ENCODE measurements at places on chromosomes 1 and 21. TPM values are rescaled to one million over a fixed set of nuclear protein-coding genes. Genes with fewer than 3 reads are reported as not detected.

Gene KRTAP12-4
- polyA plus RNA-seq, result not detected

Gene ANGPTL3
- polyA plus RNA-seq, result not detected

Gene RXFP4
- not detected for polyA plus RNA-seq

Gene LMOD1
- 0.77 TPM for polyA plus RNA-seq

Gene ANGEL2
- polyA plus RNA-seq, result 15.7 TPM

Gene SH2D5
- 16.7 TPM for polyA plus RNA-seq

Gene KRTAP6-1
- not detected for polyA plus RNA-seq

Gene KCNA2
- 0.24 TPM for polyA plus RNA-seq

Gene CD53
- polyA plus RNA-seq, result 1.0 TPM

Gene HTR6
- polyA plus RNA-seq, result 0.95 TPM

Gene NADK
- 105 TPM for polyA plus RNA-seq

- no peak for DNase-seq
Measured at GRCh38 chr1:204319462-204319861, 40.3 kb downstream of the PLEKHA6 start.

DNA sequence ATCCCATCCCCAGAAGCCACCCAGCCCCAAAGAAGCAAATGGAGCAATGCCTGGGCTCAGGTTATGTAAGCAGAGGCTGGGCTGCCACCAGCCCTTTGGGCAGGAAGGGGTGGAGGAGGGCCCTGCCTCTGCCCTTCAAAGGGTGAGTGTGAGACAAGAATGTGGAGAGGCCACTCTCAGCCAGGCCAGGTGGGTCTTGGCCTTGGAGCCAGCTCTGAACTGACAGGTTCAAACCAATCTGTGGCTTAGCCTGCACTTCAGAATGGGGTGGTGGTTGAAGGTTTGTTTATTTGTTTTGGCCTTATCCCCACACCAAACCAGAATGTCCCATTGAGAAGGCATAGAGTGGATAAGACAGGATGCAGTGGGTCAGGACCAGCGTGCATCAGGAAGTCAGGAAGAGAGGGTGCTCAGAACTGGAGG, 29.8 kb downstream of the C1orf116 start:
- no peak for DNase-seq

DNA sequence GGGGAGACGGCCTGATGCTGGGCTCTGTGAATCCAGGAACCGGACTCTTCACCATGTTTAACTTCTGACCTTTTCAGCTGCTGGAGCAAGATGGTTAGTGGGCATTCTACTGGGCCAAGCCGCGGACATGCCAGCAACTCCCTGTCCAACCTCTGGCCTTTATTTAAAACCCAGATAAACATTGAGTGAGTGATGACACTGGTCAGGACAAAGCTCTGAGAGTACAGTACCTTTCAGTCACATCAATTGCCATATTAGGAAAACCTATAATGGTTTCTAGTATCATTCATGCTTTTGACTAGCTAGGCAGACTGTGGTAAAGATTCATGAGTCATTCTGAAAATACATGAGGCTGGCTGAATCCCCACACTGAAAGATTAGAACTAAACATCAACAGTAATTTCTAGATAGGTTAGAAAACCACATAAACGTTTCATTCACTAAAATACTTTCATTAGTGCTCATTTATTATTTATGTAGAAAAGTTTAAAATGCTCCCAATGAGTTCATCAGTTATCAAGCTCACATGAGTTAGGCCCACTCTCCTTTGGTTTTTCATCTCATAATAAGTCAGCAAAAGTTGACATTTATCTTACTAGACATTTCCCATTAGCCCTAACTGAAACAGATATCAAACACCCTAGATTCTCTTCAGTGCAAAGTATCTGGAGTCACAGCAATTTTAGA, 7.1 kb upstream of the ACTA1 start:
- no peak for DNase-seq

GRCh38 chr21:42586406-42586805, 67.0 kb upstream of the PDE9A start:
- no peak for DNase-seq

- peak; percentile 68 for DNase-seq
Measured at GRCh38 chr1:92486251-92487077, at the start of gene GFI1. Gene GFI1, minus strand, starts transcription at chr1:92486925. Its CDS starts 3,438 bp downstream, at chr1:92483487.

- no peak for DNase-seq
Measured at GRCh38 chr1:15656464-15656863, 27.7 kb upstream of the PLEKHM2 start.

GRCh38 chr1:205832326-205832751, 17.6 kb downstream of the PM20D1 start:
- no peak for DNase-seq

DNA sequence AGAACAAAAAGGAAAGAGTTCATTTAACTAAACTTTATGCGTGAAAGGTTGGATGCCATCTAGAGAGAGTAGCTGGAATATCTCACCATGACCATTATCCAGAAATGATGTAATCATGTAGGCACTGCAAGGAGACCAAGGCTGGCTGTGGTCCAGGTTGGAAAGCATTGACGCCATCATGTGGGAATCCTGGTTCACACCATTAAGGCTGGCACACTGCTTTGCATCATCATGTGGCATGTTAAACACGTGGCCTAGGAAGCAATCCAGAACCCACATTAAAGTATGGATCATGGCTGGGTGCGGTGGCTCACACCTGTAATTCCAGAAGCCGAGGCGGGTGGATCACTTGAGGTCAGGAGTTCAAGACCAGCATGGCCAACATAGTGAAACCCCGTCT, 4.3 kb downstream of the ADAMTS1 start:
- no peak for DNase-seq

DNA sequence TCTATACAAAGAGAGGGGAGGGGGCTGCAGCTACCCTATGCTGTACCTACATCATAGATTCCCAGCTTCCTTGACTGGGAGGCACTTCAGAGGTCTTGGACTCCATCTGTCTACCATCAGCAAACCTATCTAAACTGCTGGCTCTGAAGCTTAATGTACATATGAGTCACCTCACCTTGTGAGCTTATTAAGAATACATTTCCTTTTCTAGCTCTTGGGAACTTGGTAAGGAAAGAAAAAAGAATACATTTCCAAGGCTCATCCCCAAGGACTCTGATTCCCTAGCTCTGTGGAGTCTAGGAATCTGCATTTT, 50.0 kb upstream of the PRELP start:
- no peak for DNase-seq

GRCh38 chr1:20584890-20585289, 4.0 kb upstream of the CDA start:
- DNase-seq, result no peak

GRCh38 chr1:229420765-229421164, 13.1 kb downstream of the ACTA1 start:
- no peak for DNase-seq

- no peak for DNase-seq
Measured at GRCh38 chr1:205545001-205545919, 40.8 kb downstream of the CDK18 start.

GRCh38 chr1:153277852-153278251, 18.4 kb downstream of the LORICRIN start:
- DNase-seq, result peak; percentile 83

GRCh38 chr1:100941580-100942216, 45.8 kb downstream of the SLC30A7 start:
- no peak for DNase-seq

DNA sequence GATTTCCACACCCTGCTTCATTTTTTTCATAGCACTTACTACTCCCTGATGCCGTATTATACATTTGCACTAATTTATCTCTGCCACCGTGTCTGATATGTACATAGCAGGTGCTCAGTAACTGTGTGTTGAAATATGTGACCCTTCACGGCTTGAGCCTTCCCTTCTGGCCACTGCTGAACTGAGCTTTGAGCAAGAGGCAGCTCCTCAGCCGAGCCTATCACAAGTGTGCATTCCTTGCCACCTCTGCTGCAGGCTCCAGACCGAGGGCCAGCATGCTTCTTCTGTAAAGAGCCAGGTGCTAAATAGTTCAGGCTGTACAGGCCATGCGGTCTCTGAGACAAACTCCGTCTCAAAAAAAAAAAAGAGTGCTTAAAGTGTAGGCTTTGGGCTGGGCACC, 22.6 kb downstream of the PLEKHM2 start:
- no peak for DNase-seq

DNA sequence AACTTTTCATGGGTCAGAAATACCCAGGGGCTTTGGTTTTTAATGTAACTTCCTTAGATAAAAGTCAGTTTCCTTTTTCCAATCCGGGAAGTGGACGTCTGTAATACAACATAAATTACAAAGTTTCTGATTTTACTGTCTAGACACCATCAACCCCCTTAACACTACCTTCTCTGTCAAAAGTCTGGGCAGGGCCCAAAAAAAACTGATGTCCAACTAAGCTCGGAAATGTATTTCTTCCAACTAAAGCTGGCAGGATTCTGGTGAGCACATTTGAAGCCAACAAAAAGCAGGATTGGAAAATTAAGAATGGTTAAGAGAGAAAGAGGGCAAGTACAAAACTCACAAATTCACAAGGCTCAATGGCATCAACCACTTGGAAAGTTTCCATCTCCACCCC, 24.3 kb downstream of the DDAH1 start:
- no peak for DNase-seq

DNA sequence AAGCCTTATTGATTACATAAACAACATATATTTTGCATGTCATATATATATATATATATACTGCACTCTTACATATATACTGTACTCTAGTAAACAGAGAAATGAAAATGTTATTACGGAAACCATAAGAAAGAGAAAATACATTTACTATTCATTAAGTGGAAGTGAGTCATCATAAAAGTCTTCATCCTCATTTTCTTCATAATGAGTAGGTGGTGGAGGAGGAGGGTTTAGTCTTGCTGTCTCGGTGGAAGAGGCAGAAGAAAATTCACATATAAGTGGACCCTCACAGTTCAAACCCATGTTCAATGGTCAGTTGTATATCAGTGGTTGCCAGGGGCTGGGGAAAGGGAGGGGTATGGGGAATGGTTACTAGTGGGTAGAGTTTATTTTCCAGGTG, 8.0 kb upstream of the IFNLR1 start:
- DNase-seq, result no peak

DNA sequence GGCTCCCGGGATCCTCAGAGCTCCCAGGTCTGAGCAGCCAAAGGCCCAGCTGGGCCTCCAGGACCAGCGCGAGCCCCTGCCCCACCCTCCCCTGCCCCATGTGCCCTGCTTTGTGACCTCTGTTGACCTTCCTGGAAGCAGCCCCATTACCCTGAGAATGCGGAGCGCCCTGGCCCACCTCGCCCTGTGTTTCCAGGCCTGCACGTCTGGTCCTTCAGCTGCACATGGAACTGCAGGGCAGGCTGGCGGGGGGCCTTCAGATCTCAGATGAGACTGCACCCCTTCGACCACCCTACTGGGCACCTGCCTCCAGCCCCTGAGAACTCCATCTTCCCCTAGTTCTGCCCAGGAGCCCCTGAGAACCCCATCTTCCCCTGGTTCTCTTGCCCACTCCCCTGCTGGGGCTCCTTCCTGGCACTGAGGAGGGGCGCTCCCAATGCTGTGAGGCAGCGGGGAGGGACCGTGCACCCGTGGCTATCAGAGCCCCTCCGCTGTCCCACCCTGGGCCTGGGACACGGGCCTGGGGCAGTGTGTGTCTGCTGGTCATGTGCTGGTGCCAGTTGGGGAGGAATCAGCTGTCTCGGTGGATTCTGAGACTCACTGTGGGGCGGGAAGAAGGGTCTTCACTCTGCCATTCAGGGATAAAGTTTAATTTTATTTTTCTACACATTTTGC, 25.1 kb downstream of the TMEM201 start:
- no peak for DNase-seq

DNA sequence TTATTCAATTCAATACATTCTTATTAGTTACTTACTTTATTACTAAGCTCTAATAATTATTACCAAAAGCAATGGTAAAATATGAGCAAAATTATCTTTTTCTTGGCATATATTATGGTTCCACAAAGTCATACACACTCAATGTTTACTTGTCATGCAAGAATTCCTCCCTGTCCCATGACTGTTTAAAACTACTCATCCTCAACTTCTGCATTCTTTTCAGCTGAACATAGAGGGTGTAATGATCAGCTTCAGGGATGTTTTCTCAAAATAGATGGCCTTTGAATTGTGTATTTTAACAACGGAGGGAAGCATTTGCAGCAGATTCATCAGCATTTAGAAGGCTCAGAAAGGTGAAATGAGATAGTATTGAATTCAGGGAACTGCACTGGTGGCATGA, 499.0 kb downstream of the RWDD3 start:
- DNase-seq, result no peak

DNA sequence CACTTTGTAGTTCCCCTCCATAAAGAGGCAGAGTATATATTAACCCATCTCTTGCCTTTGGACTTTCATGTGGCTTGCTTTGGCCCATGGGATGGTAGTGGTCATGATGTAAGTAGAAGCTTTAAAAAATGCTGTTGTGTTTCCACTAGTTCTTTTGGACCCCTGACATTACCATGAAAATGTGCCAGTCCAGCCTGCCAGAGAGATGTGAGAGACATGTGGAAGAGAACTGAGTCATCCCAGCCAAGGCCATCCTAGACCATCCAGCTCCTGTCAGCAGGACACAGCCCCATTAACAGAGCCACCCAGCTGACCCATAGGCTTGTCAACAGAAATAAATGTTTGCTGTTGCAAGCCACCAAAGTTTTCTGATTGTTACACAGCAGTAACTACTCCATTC, 3.9 kb upstream of the CD101 start:
- DNase-seq, result no peak

GRCh38 chr1:92754000-92754718, 30.7 kb downstream of the EVI5 start:
- DNase-seq, result no peak

GRCh38 chr1:7048395-7048794, 263.1 kb downstream of the CAMTA1 start:
- no peak for DNase-seq

- no peak for DNase-seq
Measured at GRCh38 chr21:36973986-36974850, 7.7 kb upstream of the HLCS start.

GRCh38 chr1:175498002-175498401, 245.4 kb downstream of the TNR start:
- no peak for DNase-seq

DNA sequence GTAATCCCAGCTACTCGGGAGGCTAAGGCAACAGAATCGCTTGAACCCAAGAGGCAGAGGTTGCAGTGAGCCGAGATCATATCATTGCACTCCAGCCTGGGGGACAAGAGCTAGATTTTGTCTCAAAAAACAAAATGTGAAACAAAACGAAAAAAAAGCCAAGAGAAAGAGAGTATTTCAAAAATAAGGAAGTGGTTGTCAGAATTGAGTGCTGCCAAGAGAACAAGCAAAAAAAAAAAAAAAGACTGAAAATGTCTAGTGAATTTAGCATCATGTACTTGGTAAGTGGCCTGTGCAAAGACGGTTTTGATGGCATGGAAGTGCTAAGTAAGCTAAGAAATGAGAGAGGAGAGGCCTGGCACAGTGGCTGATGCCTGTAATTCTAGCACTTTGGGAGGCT, 14.3 kb downstream of the KPNA6 start:
- DNase-seq, result no peak

- DNase-seq, result no peak
Measured at GRCh38 chr21:15060543-15061175, 4.1 kb downstream of the NRIP1 start.

DNA sequence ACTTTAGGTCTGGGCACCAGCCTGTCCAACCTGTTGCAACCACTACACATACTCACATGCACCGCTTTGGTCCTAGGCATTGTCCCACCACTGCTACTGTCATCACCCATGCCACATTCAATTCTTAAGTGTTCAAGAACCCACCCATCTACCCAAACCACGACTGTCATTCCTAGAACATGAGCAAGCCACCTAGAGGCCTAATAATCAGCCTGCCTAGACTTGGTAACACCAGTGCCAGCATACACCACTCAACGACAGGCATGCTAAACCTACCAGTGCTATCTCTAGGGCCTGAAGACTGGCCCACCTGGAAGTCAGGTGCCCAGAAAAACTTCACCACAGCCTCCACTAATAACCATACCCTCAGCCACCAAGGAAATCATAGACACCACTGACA, 532.8 kb upstream of the DEPDC1 start:
- DNase-seq, result no peak

GRCh38 chr1:39898648-39899603, 2.8 kb downstream of the MYCL start:
- no peak for DNase-seq

Measured in H1 (cell line).